ENCODE measurements at places on chromosomes 4 and X.

DNA sequence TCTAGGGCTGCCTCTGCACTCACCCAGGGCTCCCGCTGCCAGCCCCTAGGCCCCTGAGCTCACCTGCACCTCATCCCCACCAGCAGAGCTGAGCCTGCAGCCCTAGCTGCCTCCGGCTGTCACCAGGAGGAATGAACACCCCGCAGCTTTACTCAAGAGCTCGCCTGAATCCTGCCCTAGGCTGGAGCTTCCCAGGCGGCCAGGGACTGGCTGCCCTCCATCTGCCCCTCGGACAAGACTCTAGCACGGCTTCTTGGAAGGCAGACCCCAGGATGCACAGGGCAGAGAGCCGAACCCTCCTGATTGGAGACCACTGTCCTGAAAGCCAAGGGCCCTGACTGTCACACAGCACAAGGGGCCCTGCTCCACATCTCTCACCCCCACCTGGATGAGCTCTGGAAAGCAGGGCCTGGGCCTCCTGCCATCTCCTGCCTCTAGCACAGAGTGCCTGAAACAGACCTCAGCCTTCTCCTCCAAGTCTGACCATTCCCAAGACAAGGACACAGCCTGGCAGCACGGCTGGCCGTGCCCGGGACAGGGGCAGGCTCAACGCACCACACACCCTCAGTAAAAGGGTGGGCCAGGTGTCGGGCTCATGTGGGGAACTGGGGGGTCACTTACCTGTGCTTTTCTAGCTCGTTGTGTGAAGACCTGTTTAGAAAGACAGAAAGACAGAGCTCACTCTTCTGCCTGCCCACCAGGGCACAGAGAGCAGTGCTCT lies 4.4 kb downstream of the MXD4 start:
- no peak for DNase-seq

- DNase-seq = no peak
These were observed 60.6 kb downstream of the GABRA2 start for GRCh38 chr4:46329118-46329976.

DNA sequence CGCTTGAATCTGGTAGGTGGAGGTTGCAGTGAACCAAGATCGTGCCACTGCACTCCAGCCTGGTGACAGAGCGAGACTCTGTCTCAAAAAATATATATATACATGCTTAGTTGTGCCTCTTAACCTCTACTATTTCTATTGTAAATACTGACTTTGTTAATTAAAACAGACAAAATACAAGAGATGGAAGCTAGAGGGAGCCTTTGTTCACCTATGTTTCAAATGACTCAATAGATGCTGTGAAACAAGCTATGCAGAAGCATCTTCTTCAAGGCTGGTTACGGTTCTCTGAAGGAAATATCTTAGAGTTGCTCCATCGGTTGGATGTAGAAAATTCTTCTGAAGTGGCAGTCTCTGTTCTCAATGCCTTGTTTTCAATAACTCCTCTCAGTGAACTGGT lies 6.2 kb downstream of the NCAPG start:
- no peak for DNase-seq

GRCh38 chr4:56206258-56206657 lies 181.0 kb downstream of the AASDH start:
- no peak for DNase-seq

- no peak for DNase-seq
These were observed at the start of gene SPOCK3 for GRCh38 chr4:167234316-167234881. Gene SPOCK3, minus strand, starts transcription at chr4:167234494.

GRCh38 chr4:45776146-45776545 lies 347.7 kb downstream of the GABRG1 start:
- no peak for DNase-seq

- DNase-seq = no peak
These were observed 19.0 kb downstream of the ATP8A1 start for GRCh38 chr4:42637867-42638266.

- DNase-seq = no peak
These were observed 129.6 kb upstream of the NALF2 start for GRCh38 chrX:69374569-69374968.
